T1000 (cell line): ENCODE measurements at places on chromosomes 1 and 21.

- no peak for DNase-seq
Observed at GRCh38 chr1:225476538-225476988, 48.7 kb upstream of the LBR start.

GRCh38 chr1:178066908-178067614 lies 26.8 kb upstream of the RASAL2 start:
- no peak for DNase-seq

- DNase-seq, result no peak
Observed at GRCh38 chr1:1123581-1124507, 8.0 kb upstream of the C1orf159 start.

DNA sequence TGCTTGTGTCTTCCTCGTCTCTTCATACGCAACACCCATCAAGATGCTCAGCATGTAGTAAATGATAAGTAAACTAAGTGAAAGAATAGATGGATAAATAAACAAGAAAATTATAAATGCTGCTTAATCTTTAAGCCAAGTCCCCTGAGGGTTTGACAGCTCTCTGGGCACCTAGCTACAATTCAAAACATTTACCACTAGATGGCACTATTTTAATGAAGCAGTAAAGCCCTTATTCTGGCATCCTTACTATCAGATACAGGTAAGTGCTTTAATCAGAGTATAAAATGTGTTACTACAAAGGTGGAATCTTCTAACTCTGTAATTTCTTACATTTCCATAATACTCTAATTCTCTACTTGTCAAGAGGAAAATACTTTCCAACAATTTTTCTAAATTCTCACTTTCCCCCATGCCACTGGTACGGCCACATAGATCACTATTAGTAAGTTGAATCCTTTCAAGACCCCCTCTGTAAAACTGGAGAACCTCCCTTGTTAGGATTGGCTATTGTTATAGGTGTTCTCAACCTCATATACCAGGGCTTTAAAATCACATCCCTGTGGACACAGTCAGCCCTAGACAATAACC lies 137.8 kb downstream of the BARHL2 start:
- DNase-seq, result no peak

- DNase-seq, result no peak
Observed at GRCh38 chr1:183517401-183517800, 45.1 kb downstream of the SMG7 start.

- no peak for DNase-seq
Observed at GRCh38 chr1:231076802-231077201, 36.7 kb upstream of the FAM89A start.

DNA sequence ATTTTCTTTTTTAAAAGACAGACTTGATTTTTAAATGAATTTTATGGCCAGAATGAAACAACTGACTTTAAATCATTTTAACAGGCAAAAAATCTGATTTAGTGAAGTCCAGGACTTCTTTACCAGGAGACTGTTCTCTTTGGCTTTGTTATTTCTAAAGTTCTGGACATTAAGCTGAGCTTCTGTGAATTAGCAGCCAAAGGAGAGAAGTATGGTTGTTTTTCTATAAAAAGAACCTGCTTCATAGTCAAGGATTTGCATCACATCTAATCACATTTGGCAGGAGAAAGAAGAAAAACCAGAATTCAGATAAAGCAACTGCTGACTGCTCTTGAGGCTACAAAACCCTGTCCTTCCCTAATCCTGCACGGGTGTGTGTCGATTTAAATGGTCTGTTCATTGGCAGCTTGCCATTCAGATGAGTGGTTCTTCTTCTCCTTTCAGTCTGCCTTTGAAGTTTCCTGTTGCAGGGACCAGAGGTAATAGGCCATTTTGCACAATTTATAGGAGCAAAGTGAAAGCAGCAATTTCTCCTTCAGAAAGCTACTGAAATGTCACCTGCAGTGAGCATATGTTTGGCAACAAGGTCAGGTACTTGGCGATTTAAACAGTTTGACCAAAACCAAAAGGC lies 215.4 kb downstream of the OLFM3 start:
- no peak for DNase-seq

DNA sequence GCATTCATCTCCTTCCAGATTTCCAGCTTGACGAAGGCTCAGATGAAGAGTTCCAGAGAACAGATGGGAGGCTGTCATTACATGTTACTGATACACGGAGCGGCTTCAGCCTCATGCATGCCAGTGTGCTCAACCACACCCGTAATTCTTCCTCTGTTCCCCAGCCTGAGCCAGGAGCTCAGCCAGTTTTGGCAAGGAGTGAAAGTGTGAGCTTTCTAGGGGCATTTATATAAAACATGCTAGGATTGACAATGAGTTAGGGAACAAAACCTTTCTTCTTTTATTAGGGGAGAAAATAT lies 290.4 kb upstream of the PLXNA2 start:
- DNase-seq, result no peak

DNA sequence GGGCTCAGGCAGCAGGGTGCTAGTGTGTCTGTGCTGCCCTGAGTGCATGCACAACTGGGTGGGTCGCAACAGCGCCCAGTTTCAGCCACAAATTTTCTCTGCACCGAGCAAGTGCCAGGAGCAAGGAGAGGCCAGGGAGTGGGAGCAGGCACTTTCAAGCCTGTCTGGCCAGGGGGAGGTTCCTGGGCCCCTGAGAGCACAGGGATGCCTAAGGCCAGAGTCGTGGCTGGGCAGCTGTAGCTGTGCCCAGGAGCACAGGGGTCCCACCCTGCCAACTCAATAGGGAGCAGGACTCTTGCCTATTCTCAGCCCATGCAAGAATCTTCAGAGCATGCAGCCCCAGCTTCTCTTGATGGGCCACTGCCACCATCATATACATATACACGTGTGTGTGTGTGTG lies 1577.4 kb downstream of the KCNT2 start:
- no peak for DNase-seq

DNA sequence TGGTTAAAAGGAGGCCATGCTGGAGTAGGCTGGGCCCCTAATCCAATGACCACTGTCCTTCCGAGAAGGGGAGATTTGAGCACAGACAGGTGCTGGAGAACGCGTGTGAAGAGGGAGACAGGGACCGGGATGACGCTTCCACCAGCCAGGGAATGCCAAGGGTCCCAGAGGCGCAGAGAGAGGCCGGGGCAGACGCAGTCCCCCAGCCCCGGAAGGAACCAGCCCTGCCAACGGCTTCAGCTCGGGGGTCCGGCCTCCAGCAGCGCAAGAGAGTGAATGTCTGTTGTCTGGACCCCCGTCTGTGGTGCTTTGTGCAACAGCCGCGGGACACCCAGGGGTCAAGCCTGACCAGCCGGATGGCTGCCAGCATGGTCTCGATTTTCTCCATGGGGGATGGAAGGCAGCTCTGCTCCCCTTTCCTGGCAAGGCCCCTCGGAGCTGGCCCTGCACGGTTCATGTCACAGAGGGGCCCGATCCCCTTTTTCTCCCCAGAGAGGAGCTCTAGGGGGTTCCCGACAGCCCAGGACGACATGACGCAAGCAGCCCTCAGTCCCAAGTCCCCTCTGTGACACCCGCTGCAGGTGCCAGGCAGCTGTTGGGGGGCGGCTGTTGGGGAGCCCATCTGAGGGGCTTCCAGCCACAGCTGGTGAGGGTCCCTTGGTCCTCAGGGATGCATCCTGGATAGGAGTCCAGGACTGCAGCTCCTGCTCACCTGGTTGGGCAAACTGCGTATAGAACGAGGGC lies 73.5 kb downstream of the SIK1 start:
- no peak for DNase-seq

- no peak for DNase-seq
Observed at GRCh38 chr1:32769524-32770220, 47.5 kb downstream of the YARS1 start.

DNA sequence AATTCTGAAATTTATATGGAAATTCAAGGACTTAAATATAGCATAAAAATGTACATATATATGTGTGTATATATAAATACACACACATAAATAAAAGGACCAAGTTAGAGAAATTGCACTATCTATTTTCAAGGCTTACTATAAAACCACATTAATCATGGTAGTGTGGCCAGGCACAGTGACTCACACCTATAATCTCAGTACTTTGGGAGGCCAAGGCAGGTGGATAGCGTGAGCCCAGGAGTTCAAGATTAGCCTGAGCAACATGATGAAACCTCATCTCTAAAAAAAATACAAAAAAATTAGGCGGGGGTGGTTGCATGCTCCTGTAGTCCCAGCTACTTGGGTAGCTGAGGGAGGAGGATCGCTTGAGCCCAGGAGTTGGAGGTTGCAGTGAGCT lies 171.4 kb upstream of the GORAB start:
- DNase-seq, result no peak

- DNase-seq, result no peak
Observed at GRCh38 chr1:208919371-208919770, 664.1 kb upstream of the CAMK1G start.

- DNase-seq, result no peak
Observed at GRCh38 chr1:180911640-180912191, 981 bp upstream of the KIAA1614 start.

DNA sequence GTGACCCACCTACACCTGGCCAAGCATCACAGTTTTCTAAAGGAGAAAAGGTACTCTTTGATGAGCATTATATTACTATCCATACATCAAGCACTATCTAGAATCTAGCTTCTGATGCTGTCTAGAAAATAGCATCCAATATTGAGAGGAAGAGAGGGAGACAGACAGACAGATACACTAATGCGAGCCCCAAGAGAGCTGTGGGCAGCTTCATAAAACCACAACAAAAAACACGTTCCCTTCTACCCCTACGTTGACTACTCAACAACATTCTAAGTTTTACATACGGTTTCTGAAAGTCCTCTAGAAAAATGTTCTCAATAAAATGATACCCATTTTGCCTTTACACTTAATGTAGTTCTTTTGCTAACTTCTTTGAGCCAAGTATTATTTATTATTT lies 221.8 kb downstream of the SLC45A1 start:
- no peak for DNase-seq

DNA sequence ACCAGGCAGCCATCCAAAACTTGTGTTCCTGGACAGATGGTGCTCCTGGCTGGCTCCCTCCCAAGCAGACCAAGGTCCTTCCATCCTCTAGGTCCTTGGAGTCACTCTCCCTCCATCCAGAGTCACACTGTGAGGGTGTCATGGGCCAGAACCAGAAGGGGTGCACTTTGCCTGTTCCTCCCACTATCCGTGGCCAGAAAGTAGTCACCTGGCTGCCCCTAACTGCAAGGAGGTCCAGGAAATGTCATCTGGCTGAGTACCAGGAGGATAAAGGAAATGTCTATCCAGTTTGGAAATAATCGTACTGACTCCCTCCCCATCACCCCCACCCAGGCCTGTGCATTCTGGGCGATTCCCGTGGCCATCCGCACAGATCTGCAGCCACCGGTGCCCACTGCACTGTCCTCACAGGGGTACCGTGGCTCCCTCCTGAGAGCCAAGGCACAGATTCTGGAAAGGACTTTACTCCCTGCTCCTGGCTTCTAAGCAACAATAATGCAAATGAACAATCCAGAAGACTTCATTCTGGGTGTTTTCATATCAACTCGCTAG lies 253.2 kb downstream of the NPHP4 start:
- no peak for DNase-seq

DNA sequence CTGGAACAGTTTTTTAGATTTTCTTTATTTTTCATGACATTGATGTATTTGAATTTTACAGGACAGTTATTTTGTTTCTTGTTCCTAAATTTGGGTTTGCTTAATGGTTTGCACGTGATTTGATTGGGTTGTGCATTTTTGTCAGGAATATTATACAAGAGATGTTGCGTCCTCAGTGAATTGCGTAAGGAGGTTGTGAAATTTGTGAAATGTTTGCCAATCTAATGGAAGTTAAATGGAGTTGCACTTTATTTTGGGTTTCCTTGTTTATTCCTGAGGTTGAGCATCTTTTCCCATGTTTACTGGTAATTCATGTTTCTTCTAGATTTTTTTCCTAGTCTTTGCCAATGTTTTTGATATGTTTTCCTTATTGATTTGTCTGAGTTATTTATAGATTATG lies 19.9 kb downstream of the ZNF648 start:
- DNase-seq, result no peak

DNA sequence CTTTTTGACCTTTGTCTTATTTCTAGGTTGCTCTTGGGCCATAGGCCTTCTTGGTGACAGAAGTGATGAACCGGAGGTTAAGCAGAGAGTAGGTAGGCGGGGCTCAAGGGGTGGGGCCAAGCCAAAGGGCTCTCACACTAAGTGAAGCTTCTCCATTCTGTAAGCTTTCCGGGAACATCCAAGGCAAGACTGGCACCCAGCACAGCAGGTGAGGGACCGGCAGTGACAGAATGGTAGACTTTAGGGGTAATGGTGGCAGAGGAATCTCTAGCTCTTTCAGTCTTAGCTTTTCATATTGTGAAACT lies at the start of gene TNFAIP8L2:
Gene TNFAIP8L2, plus strand, starts transcription at position 135 of the 305 bp plus-strand sequence. CDS start 2,049 bp downstream, outside the sequence.
- DNase-seq, result no peak

DNA sequence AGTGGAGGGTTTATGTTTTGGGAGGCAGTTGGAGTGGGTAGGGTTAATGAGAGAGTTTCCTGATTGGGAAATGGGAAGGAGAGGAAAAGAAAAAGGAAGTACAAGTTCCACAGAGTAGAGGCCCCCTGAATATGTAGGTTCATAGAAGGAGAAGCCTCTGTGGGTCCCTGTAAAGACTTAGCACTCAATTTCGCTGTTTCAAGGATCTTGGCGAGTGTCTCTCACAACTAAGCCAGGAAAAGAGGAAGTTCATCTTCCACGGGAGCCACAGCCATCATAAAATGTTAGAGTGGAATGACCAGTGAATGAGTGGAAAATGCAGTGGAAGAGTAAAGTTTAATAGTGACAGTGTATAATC lies 17.4 kb upstream of the DPYD start:
- no peak for DNase-seq

GRCh38 chr1:107830075-107830474 lies 134.9 kb downstream of the VAV3 start:
- DNase-seq, result no peak

GRCh38 chr21:17853393-17854275 lies 34.5 kb upstream of the C21orf91 start:
- DNase-seq, result no peak

DNA sequence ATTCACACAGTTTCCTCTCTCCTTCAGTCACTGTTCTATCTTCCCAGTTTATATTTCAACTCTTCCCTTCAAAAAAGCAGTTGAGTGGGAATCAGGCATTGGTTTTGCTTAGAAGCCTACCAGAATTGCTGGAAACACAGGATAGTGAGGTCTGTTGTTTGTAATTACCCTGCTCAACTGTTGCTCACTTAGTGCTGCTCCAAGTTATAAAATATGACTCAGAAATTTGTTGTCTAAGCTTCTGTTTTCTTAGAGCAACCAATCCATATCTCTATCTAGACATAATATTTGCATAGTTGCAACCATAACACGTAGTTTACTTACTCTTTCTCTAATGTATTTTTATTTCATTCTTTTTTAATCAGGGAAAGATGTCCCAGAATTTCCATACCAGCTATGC lies 87.9 kb downstream of the MACF1 start:
- no peak for DNase-seq

DNA sequence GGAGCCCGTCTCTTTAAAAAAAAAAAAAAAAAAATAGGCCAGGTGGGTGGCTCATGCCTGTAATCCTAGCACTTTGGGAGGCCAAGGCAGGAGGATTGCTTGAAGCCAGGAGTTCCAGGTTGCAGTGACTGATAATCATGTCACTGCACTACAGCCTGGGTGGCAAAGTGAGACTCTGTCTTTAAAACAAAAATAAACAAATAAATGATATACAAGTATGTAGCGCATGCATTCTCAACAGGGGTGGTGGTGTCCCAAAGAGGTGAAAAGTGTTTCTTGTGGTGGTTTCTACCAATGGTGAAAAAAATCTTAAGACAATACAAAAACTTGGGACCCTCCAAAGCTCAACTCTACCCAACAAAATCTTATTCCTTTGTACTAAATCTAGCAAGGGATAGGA lies 17.9 kb downstream of the CNN3 start:
- no peak for DNase-seq
